Adrenal gland (tissue), 19 donors: ENCODE measurements at places on chromosomes 3 and 15. TPM values are rescaled to one million over a fixed set of nuclear protein-coding genes. Genes with fewer than 3 reads are reported as not detected.

The ONECUT1 gene
- not detected for total RNA-seq

The PAQR5 gene
- total RNA-seq, result 31.8 TPM

The ZKSCAN7 gene
- total RNA-seq, result 6.0 TPM

The CACNA2D3 gene
- total RNA-seq, result 6.7 TPM

The CTXN2 gene
- total RNA-seq, result 0.22 TPM

The ATP10A gene
- total RNA-seq, result 31.8 TPM

The KCNAB1 gene
- total RNA-seq, result 0.36 TPM

The IMPG2 gene
- total RNA-seq, result 0.14 TPM

The HCN4 gene
- total RNA-seq, result 0.55 TPM

The CYP1A2 gene
- not detected for total RNA-seq

The SCN11A gene
- total RNA-seq, result 0.15 TPM

The ZDHHC19 gene
- total RNA-seq, result 3.3 TPM

The KPNA1 gene
- total RNA-seq, result 164 TPM

The PATL2 gene
- 2.4 TPM for total RNA-seq

The RLBP1 gene
- not detected for total RNA-seq

- no peak for DNase-seq
Measured at GRCh38 chr3:132432639-132433038, 15.3 kb downstream of the DNAJC13 start.

DNA sequence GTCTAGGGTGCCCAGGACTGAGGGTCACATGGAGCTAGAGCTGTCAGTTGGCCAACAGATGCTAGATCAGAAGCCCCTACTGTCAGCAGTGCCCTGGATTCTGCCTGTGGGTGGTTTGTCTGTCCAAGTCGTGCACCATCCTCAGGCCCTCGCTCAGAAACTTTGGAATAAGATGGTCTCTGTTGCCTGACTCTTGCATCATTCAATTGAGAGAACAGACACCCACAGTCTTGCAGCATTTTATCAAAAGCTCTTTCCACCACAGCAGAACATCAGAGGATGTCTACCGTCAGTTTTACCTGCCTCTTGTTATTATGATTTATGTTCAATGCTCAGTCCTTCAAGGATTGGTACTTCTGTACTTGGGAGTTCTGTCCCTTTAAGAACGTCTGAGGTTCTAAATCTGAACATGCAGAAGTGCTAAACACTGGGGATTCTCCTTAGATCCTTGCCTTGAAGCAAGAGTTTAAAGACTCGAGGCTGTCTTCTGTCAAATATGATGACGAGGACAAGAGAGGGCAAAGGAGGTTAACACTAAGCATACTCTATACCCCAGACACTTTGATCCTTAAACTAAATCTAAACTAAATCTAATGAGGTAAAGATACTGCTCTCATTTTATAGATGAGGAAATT is 4.8 kb downstream of the AQP9 start:
- no peak for DNase-seq

- DNase-seq, result no peak
Measured at GRCh38 chr15:63593705-63594671, 3.2 kb upstream of the FBXL22 start.

DNA sequence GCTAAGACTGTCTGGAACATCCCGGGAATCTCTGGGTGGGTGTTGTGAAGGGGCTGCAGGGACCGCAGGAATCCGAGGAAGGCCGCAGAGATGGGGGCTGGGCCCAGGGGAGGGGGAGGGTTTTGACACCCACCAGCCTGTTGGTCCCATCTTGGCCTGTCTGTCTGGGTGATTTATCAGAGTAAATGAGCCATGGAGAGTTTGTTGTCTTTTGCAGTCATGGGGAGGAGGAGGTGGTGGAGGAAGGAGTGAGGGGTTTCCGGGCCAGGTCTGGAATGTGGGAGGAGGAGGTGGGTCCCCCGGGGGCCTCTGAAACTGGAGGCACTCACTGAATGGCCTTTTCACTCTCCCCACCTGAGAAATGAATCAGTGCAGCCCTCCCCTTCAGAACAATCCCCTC is 11.5 kb downstream of the SEMA3F start:
- no peak for DNase-seq

- DNase-seq, result no peak
Measured at GRCh38 chr3:4581498-4581897, 88.3 kb downstream of the ITPR1 start.

- DNase-seq, result no peak
Measured at GRCh38 chr3:143848704-143849103, 436 bp upstream of the SLC9A9 start.

- DNase-seq, result peak; percentile 54
Measured at GRCh38 chr3:10738688-10739372, 77.2 kb upstream of the SLC6A11 start.

DNA sequence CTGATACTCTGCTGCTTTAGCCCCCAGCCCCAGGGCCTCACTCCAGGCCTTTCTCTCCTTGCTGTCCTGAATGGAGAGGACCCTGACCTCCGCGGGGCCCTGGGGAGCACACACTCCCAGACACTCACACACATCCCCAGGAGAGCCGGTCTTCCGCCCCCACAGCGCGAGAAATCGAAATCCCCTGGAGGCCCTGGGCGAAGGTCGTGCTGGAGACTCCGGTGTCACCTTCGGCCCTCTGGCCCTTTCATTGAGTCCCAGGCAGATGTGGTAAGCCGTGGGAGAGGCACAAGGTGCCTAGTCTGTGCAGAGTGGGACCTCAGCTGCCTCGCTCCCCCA is 848 bp upstream of the GOLGA8B start:
- DNase-seq, result no peak

GRCh38 chr15:56241374-56242105 is 2.1 kb downstream of the RFX7 start:
- DNase-seq, result no peak

- DNase-seq, result no peak
Measured at GRCh38 chr15:73142802-73143762, 90.8 kb downstream of the NEO1 start.

DNA sequence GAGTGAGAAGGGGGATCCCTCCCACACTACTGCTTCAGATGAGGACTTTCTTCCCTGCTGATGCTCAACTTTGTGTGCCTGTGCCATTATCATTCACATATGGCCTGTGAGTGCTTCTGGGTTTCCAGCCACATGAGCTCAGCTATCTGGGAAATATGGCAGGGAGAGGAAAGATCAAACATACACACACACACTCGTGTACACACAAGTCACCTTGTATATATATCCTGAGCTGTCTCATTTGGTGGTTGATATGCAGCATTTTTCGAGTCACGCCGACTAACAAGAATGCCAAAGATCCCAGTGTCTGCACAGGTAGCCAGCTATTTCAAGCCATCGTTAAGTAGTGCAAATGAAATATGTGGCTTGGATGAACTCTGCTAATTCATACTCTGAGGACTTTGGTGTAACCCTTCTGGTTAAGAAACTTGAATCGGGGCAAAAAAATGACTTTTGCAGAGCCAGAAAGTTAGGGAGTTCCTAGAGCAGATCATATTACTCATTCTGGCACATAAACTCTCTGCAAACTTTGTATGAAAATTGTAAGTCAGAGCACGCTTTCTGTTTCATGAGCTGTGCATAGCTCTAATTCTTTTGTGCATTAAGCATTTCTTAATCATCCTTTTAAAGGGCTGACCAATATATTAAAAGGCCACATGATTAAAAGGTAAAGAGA is 24.9 kb upstream of the WNT5A start:
- no peak for DNase-seq

DNA sequence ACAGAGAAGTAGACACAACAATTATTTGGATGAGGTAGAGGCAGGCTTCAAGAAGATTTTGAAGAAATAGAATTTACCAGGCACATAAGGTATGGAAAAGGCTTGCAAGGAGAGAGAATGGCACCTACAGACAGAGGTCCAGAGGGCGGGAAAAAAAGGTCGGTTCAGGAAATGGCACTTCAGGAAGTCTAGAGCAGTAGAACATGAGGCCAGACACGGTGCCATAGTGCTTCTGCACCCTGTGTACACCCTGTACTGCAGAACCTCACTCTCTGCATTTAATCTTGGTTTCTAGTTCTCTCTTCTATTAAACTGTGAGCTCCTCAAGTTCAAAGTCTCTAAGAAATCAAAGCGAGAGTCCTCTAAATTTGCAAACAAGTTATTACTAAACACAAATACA is 113.4 kb upstream of the C2CD4B start:
- no peak for DNase-seq

DNA sequence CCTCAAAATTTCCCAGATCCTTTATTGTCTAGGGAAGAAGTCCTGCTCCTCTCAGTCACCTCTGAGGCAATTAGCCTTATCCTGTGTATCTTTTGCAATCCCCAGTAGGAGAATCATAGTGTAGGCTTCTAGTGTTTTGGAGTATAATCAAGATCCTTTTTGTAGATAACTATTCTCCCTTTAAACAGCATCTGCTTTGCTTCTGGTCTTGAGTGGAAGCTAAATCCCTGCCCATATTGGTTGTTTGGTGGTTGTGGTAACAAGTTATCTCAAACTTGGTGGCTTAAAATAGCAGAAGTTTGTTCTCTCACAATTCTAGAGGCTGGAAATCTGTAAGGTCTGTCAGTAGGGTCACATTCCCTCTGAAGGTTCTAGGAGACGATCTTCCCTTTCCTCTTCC is 217.5 kb upstream of the RASGRP1 start:
- no peak for DNase-seq

- no peak for DNase-seq
Measured at GRCh38 chr3:164080208-164080607, 998.1 kb downstream of the SI start.

GRCh38 chr3:159077860-159078259 is 276.0 kb downstream of the MFSD1 start:
- no peak for DNase-seq

GRCh38 chr3:21979706-21980105 is 228.7 kb upstream of the ZNF385D start:
- DNase-seq, result no peak

DNA sequence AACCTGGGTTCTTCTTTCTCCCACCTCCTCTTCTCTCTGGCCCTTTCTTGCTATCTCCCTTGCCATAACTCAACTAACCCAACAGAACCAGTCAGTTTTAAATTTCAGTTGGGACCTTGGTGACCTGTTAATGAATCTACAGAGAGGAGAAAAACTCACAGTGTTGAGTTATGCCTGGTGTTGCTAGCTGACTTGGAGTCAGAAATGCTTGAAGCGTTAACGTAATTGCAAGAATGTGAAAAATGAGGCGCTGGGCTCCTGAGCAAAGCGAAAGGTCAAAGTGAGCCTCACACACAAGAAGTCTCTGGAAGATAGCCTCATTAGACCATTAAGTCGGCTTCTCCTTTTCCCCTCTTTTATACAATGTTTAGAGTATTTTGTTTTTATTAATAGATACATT is 18.4 kb downstream of the MEIS2 start:
- DNase-seq, result no peak

DNA sequence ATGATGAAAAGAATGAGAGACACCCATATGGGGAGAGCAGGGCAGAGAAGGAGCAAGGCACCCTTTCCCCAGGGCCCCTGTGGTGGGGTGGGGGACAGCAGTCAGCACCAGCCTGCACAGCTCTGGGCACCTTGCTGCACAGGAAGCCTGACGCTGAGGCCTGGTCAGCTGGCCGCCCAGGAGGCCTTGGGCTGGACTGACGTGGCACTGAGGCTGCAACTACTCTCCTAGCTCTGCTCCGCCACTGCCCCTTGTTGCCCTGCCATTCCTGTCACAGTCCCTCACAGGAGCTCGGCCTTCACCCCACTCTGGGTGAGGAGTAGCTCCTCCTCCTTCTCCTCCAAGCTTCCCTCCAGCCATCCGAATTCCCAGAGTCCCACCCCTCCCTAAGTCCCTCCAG is 99.7 kb downstream of the CPN2 start:
- no peak for DNase-seq

GRCh38 chr3:169215461-169216352 is 447.8 kb downstream of the MECOM start:
- DNase-seq, result no peak

- DNase-seq, result no peak
Measured at GRCh38 chr15:34883633-34884032, 85.9 kb downstream of the AQR start.

- DNase-seq, result no peak
Measured at GRCh38 chr3:125154800-125155269, 57.7 kb downstream of the SLC12A8 start.

DNA sequence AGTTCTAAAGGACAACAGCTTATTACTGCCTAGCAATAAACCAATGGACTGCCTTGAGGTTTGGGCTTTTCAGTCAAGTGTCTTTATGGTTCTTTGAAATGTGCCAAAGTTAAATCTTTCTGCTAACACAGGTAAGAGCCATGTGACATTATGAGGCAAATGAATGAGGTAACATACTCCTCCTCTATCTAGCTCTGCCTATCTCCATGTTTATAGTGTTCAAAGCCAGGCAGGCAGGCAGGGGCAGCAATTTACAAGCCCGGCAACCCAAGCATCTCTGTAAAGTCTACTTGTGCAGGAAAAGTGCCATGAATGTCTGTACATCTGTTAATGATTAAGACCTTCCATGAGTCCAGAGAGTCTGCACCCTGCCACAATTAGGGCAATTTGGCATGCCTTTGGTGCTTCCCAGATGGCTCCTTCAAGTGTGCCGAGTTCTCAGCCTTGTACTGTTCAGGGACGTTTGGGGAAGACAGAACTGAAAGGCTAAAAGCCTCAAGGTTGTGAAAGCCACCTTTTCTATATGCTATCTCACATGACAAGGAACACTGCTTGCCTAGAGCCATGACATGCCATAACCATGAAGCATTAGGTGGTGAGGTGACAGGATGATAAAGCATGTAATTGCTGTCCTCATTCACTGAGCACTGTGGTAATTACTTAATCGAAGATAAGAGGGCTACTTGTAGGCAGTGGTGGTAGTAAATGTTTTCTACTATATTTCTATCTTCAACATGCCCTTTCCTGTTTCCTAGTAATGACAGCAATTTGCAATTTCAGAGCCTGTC is 41.4 kb upstream of the EIF1B start:
- DNase-seq, result no peak

GRCh38 chr15:91515188-91515754 is 338.2 kb upstream of the SLCO3A1 start:
- DNase-seq, result no peak

DNA sequence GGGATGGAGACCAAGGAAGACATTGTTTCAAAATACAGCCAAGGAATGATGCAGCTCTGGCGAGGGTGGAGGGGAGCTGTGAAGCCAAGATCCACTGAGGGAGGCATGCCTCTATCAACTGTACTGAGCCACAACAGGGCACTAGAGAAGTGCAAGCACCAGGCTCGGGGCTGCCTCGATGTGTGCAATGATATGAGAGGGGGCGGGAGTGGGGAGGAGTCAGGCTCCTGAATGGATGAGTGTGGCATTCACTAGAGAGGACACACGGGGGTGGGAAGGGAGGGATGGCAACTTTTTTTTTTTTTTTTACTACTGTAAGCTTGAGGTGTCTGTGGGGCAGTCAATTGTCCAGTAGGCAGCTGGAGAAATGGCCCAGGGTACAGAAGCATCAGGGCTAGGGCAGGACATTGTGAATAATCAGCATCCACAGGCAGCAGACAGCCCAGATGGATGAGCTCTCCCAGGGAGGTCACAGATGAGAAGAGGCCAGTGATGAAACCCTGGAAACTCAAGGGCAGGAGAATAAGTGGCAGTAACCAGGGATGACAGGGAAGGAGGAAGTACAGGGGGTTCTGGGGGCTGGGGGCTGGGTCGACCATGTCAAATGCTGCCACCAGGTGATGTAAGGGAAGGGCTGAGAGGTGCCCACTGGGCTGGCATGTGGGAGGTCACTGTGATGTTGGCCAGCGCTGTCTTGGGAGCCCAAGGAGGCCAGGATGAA is 5.9 kb downstream of the STOML1 start:
- DNase-seq, result no peak

GRCh38 chr3:142680710-142681109 is 43.1 kb upstream of the TRPC1 start:
- DNase-seq, result no peak
